ENCODE measurements at places on chromosomes 13 and 19.

DNA sequence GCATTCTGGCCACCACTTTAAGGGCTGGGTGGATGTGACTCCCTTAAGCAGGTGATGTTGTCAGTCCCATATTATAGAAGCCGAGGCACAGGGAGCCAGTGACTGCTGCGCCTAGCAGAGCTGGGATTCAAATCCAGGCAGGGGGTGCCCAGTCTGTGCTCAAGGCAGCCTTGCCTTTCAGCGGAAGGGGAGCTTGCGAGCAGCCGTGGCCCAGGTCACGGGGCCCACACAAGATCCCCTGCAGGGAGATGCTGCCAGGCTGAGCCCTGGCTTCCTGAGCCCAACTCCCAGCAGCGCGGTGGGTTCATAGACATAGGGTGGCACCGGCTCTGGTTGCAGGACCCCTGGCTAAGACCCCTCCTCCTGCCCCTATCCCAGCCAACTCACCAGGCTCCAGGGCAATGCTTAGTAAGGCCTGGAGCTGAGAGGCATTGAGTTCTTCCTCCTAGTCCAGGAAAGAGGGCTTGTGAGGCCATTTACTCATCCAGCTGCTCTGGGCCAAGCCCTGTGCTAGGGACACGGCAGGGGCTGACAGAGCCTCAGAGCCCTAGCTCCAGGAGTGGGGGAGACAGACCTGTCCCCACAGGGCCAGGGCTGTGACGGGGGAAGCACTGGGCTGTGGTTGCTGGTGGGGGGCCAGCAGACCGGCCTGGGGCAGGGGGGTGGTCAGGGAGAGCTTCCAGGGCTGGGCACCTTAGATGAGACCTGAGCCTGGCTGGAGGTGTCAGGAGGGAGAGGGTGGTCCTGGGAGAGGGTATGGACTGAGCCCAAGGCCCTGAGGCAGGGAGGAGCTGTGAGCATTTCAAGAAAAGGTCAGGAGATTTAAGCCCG, 9.6 kb downstream of the CAPN12 start:
- no peak for DNase-seq

- DNase-seq = no peak
Observed at GRCh38 chr13:53048880-53049279, 20.3 kb downstream of the OLFM4 start.

DNA sequence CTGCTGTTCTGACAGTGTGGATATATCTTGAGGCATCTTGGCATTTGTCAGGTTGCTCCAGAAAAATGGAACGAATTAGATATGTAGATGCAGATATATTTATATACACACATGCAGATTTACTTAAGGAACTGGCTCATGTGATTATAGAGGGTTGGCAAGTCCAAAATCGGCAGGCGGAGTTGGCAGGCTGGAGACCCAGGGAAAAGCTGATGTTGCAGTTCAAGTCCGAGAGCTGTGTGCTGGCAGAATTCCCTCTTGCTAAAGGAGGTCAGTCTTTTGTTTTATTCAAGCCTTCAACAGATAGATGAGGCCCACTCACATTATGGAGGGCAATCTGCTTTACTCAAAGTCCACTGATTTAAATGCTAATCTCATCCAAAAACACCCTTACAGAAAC, 24.4 kb upstream of the CSNK1A1L start:
- no peak for DNase-seq

- no peak for DNase-seq
Observed at GRCh38 chr19:13260883-13261653, 110.9 kb downstream of the IER2 start.

DNA sequence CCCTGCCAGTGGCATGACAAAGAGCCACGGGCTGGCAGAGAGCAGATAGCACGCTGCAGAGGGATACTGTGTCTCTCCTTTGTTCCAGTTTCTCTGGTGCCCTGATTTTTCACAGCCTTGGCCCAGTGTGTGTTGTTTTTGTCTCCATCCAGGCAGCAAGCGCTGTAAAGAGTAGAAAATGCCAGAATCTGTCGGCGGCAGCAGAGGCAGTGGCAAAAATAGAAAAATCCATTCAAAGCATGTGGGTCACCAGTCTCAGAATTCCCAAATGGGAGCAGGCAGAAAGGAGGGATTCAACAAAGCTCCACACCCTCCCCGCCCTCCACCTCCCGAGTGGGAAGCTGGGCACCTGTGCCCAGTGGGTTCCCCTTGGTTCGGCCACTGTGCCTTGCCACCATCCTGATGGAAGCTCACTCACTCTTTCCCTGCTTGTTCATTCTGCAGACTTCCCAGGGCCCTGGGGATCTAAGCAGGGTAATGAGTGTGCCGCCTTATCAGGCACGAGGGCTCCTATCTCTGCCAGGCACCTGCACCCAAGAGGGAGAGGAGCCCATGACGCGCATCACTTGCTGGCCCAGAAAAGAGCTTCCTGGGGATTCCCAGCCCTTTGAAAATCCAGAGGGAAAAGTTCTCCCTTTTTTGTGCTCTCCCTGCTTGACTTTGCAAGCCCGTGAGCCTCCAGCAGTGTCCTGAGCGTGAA, 416.9 kb downstream of the IRS2 start:
- DNase-seq = no peak

DNA sequence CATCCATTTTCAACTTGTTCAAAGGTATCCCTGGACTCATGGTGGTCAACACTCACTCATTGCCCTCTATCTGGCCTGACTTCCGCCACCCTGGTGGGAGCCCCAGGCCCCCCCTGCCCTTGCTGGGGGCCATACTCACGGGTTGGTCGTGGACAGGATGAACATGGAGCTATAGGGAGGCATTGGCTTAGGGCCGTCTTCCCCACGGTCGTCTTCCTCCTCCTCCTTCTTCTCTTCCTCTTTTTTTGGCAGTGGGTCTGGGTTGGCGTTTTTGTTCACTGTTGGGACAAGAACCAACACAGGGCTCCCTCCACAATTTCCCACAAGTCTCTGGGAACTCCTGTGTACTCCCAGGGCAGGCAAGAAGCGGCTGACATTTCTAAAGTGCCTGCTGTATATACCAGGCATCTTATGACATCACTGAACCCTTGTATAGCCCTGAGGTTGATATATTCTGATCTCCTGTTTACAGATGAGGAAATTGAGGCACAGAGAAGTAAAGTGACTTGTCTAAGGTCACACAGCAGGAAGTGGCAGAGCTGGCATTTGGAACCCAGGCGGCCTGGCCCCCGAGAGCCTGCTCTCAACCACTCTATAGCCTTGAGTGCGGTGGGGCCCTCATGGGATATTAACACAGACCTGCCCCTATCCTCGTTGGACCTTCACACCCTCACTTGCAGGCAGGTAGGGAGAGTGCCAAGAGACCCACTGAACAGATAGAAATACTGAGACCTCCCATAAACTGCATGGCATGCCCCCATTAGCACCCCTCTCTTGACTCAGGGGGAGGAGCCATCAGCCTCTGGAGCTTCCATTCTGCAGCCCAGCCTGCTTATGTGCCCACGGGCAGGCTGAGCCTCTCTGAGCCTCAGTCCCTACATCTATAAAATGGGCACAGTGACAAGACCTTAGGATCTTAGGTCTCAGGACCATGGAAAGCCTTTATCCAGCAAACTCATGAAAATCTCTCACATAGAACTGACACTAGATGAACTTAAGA, 135.0 kb downstream of the IER2 start:
- no peak for DNase-seq

Data from NCI-H510A (cell line).